Stimulated activated CD8-positive, alpha-beta memory T cell treated with anti-CD3 and anti-CD28 coated beads, Interleukin-4, amount 100 ng/mL, for 1 hour (primary cell): ENCODE measurements at places on chromosomes 6 and 20.

- no peak for DNase-seq
Observed at GRCh38 chr20:13545790-13546189, 92.9 kb downstream of the TASP1 start.

DNA sequence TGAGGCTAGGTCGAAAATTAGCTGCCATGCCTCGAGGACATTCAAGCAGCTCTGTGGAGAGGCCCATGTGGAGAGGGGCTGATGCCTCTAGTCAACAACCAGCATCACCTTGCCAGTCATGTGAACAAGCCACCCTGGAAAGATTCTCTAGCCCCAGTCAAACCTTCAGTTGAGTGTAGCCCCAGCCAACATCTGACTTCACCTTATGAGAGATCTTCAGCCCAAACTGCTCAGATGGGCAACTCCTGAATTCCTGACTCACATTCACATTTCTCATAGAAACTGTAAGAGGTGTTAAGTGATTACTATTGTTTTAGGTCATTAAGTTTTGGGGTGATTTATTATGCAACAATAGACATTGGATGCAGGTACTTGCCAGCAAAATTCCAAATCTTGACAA lies 44.9 kb downstream of the GJA10 start:
- no peak for DNase-seq

GRCh38 chr6:90872981-90873380 lies 286.1 kb upstream of the MAP3K7 start:
- DNase-seq = no peak

- no peak for DNase-seq
Observed at GRCh38 chr6:1593958-1594314, 15.8 kb upstream of the FOXC1 start.

DNA sequence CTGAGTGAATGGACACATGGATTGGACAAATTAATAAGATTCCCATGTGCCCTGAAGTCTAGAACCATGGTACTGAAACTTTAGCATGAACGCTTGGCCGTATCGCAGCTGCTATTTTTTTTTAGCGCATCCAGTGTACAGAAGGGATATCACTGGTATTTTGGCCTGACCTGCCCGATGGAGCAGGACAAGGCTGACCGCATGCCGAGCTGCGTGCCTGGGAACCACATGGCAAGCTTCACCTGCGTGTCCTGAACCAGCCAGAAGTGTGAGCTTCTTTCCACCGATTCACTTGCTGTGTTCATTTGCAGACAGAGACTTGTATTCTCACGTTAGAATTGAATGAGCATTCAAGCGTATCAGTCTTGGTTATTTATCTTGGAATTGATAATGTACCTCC lies 145.7 kb downstream of the CDH4 start:
- no peak for DNase-seq

GRCh38 chr6:53679446-53679933 lies 13.9 kb upstream of the KLHL31 start:
- no peak for DNase-seq

- DNase-seq = no peak
Observed at GRCh38 chr20:60447703-60448102, 489.5 kb downstream of the CDH26 start.

DNA sequence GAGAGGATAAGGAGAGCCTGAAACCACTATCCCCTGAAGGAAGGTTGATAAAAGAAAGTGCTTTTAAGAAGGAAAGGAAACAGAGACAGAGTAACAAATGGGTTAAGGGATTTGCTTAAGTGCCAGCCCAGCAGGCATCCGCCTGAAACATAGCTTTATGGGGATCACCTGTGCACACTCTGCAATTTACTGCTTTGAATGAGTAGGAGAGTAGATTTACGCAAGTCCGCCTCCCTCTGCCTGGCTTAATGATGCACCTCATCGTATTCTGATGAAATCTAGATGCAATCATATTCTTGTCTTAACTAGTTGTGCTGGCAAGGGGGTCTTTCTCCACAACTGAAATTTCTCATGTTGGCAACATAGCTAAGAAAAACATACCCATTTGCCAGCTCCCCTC lies 101.1 kb upstream of the ID4 start:
- DNase-seq = no peak

- no peak for DNase-seq
Observed at GRCh38 chr6:39821742-39822532, 29.8 kb downstream of the DAAM2 start.

DNA sequence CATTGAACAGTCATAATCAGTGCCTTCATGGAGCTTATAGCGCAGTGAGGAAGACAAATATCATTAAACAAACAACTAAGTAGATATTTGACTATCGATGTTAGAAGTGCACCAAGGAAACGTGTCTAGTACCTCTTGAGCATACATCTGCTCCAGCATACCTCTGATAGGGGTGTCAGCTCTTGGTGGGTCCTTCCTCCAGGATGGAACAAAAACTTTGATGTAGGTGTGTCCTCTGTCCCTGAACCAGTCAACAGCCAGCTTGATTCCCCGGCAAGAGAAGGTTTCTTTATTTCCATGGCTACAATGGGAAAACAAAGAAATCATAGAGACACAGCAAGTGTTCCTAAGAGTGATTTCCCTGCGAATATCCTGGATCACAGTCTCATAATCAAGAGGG lies 23.1 kb downstream of the ZC3H12D start:
- DNase-seq = no peak

DNA sequence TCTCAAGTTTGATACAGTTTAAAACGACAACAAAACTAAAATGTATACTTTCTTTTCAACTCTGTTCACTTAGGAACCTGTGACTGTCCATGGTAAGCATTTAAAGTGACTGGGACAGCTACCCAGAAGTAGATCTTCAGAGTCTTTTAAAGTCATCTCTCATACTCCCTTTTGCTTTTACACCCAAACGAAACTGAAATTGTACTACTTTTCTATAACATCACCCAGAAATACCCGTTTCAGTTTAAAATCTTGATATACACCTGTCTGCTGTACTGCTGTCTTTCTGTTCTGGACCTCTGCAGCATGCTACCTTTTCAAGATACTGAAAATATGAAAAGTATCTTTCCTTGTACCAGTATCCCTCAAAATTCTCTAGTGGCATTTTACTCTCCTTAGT lies 170.4 kb upstream of the THEMIS start:
- DNase-seq = no peak

- no peak for DNase-seq
Observed at GRCh38 chr6:14010275-14010674, 85.5 kb downstream of the RNF182 start.
